ENCODE measurements at places on chromosomes 5 and 9.

GRCh38 chr5:142846406-142846805 is 76.2 kb downstream of the ARHGAP26 start:
- DNase-seq = no peak

- peak; percentile 15 for DNase-seq
Observed at GRCh38 chr9:32413424-32413823, 29.0 kb downstream of the ACO1 start.

- DNase-seq = peak; percentile 60
Observed at GRCh38 chr9:20599195-20599594, 23.1 kb downstream of the MLLT3 start.

DNA sequence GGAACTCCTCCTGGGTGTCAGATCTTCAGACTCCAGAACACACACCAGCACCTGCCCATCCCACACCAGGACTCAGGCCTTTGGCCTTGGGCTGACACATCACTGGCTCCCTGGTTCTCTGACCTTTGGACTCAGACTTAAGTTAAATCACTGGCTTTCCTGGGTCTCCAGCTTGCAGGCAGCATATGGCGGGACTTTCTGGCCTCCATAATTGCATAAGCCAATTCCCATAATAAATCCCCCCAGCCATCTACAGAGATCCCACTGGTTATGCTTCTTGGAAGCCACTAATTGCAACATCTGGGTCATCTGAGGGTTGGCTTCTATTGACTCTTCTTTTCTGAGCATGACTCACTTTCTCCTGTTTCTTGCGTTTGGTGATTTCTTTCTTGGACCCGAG is 80.3 kb upstream of the SARDH start:
- DNase-seq = no peak

- DNase-seq = no peak
Observed at GRCh38 chr9:69583645-69584234, 88.4 kb downstream of the APBA1 start.

GRCh38 chr5:139190125-139190524 is 8.0 kb downstream of the SIL1 start:
- peak; percentile 50 for DNase-seq

DNA sequence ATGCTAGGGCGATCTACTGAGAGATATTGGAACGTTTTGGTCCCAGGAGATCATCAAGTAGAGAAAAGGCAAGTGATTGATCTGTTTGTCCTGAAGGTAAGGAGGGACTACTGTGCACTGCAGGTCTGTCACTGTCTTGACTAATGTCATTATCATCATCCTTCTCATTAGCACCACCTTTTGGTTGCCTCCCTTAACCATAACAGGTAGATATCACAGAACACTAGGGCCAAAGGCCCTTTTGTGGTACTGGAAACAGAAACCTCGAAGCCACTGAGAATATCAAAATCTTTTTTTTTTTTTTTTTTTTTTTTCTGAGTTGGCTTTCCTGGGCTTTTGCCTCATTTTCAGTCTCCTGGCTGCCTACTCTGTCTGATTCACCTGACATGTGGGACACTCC is 134.0 kb downstream of the KCTD16 start:
- no peak for DNase-seq

- DNase-seq = peak; percentile 50
Observed at GRCh38 chr9:126375386-126375785, 48.8 kb downstream of the MVB12B start.

DNA sequence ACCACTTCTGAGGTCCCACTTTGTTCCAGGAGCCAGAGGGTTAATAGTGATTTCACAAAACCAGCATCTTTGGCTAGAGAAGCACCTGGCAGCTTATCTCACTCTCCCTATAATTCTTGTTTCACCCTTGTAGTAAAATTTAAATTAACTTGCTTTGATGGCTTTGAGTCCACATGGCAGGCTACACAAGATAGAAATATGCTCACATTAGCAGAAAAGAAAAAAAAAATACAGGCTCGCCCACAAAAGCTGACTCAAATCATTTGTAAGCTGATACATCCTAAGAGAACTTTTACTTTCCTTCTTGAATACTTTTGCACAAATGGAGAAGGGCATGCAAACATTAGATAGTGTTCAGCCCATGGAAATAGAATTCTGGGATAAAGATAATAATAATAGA is 36.2 kb downstream of the TNFSF15 start:
- peak; percentile 46 for DNase-seq

DNA sequence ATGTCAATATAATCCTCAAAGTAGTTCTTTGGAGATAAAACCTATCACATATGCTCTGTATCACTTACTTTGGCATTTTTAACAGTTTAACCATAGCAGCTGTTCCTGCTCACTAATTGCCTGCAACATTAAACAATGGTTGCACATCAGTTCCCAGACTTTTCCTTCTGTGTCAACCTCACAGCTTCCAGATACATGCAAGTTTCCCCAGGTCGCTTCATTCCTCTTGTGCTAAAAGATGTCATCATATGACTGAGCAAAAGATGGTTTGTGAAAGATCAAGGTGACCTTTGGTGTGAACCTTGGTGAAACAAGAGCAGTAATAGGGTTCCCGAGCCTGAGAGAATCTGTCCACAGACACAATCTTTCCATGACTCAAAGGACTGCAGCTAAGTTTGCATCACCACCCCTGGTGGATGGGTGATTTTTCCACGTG is 500.4 kb upstream of the PAPPA start:
- peak; percentile 52 for DNase-seq

DNA sequence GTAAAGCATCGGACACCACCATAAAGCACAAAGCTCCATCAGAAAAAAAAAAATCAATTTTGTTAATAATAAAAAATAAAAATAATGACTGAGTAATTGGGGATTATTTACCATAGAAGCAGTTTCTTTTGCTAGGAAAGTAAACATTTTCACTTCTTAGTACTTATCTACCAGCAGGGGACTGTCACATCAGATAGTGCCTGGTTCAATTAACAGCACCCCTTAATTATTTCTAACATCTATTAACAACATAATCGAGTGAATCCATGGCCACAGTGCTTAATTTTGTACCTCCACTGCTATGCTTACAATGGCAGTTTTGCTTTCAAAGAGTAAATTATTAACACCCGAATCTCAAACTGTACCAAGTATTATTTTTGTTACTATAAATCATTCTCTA is 221.7 kb downstream of the SMARCA2 start:
- no peak for DNase-seq

- peak; percentile 86 for DNase-seq
Observed at GRCh38 chr5:1521671-1522600, 1.8 kb downstream of the LPCAT1 start.

DNA sequence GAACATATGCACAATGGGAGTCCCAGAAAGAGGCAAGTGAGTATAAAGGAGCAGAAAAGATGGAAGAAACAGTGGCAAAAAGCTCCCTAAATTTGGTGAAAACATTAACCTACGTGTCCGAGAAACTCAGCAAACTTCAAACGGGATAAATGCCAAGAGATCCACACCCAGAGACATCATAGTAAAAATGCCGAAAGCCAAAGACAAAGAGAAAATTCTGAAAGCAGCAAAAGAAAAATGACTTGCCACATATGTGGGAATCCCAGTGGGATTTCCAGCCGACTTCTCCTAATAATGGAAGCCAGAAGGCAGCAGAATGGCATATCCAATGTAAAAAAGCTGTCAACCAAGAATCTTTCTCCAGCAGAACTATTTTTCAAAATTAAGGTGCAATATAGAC is 101.2 kb downstream of the ADAMTS2 start:
- peak; percentile 22 for DNase-seq

DNA sequence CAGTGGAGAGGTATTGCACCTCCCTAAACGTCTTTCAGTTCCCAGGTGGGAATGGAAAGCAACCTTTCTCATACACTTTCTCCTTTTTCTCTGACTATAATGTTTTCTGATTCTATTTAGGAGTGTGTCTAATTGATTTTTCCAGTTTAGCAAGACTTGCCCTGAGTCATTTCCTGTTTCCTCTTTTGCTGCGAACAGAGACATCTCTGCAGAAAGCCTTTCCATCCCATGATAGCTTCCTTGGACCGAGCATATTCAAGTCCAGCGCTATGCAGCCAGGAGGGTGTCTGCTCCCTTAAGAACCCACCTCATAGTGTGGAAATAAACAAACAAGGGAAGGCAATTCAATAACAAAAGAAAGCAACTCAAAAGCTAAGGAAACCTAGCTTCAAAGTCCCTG is 60.0 kb upstream of the CDH6 start:
- DNase-seq = peak; percentile 20

DNA sequence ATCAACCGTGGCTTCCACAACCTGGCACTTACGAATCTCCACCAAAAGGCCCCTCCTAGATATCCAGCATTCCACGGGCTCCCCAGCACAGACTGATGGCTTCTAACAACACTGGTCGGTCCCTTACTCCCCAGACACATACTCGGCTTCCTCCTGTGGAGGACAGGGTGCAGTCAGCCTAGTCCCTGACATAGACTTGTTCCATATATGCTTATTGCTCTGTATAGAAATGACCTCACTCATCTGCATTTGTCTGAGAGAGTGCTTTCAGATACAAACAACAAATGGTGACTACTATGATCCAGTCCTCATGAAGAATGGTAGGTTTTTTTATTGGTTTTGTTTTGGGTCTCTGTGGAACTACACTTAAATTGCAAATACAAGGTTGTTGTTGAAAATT is 72.4 kb downstream of the TMEM215 start:
- DNase-seq = no peak

GRCh38 chr5:135306557-135306956 is 92.5 kb downstream of the MACROH2A1 start:
- DNase-seq = no peak

- peak; percentile 70 for DNase-seq
Observed at GRCh38 chr5:15704397-15704947, 204.5 kb downstream of the FBXL7 start.

DNA sequence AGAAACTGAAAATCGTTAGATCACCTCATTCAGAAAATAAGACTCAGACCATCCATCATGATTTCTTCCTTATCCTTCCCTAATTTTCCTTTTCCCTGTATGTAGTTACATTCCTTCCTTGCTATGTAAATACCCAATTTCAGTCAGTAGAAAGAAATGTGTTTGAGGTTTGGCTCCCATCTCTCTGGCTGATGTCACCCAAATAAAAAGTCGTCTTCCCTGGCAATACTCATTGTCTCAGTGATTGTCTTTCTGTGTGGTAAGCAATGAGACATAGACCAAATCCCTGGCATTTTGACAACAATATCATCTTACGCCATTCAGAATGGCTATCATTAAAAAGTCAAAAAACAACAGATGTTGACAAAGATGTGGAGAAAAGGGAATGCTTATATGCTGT is 303.9 kb upstream of the EDIL3 start:
- DNase-seq = peak; percentile 99

- DNase-seq = peak; percentile 61
Observed at GRCh38 chr9:114898741-114899140, 31.6 kb downstream of the TNFSF8 start.

DNA sequence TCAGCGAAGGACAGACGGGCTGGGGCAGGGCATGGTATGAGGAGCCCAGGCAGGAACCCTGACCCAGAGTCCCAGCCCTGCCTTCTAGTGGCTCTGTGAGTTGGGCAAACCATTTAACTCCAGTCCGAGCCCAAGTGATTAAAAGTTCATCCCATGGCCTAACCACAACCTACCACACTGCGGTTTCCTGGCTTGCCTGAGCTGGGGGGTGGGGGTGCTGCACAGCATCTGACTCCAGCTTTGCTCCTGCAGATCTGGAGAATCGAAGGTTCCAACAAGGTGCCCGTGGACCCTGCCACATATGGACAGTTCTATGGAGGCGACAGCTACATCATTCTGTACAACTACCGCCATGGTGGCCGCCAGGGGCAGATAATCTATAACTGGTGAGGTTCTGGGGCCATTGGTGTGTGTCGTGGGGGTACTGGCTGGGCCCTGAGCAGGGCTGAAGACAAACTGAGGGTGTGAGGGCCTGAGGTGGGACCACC is 49.0 kb downstream of the STOM start:
- no peak for DNase-seq

DNA sequence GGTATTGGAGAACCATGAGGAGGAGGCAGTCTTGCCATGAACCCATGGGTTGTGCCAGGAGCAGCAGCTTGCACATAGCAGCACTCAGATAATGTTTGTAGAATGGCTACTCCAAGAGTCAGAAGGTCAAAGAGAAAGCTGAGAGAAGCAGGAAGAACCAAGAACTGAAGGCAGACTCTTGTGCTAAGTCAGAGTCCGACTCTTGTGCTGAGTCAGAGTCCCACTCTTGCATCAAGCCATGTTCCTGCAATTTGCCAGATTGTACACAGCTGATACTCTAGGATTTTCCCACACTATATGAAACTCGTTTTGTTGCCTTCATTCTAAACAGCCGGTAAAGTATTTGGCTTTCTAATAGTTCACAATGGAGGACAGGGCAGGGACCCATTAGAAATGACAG is 26.2 kb upstream of the HSPA9 start:
- DNase-seq = peak; percentile 17

GRCh38 chr9:107983181-107983603 is 493.6 kb upstream of the KLF4 start:
- peak; percentile 23 for DNase-seq

DNA sequence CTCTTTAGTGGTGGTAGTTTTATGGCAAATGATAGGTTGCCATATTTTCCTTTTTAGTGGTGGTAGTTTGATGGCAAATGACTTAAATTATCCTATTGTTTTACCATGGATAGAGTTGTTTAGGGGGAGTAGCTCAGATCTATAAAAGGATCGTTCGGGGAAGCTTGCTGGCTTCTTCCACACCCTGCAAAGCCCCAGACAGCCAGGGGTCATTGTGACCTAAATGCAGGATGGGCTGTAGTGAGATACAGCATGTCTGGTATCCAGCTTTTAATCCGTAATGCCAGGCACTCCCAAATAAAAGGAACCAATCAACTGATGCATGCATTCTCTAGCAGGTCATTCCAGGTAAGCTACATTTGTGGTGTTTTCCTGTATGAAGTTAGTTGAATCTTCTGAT is 67.1 kb downstream of the PRR16 start:
- no peak for DNase-seq

GRCh38 chr9:136193891-136194279 is 11.0 kb downstream of the LHX3 start:
- DNase-seq = no peak

- no peak for DNase-seq
Observed at GRCh38 chr5:44390351-44390750, 1.1 kb upstream of the FGF10 start.

- peak; percentile 51 for DNase-seq
Observed at GRCh38 chr9:136372561-136373299, 739 bp downstream of the CARD9 start.

GRCh38 chr9:104907278-104907951 is 20.5 kb downstream of the ABCA1 start:
- DNase-seq = peak; percentile 85

DNA sequence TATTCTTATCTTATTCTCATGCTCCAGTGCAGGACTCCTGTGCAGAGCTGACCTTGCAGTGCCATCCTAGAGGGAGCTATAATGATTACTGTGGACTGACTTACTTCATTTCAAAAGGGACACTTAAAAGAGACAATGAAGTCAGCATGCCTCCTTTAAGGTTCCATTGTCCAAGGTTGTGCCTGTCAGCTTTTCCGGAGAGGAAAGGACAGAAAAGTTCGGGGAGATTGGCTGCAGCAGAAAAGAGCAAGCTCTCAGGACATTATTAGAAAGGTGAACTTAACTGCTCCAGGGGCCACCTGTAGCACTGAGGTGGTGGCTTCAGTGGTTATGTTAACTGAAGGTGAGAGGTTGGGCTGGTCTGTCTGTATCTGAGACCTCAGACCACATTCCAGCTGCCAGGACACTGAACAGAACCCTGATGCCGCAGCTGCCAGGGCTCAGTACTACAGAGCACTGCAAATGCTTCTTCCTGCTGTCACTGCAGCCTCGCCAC is 112.9 kb downstream of the ST8SIA4 start:
- DNase-seq = no peak

Measured in fibroblast of skin of right quadriceps (primary cell).